ENCODE measurements at places on chromosomes 5 and 9. TPM values are rescaled to one million over a fixed set of nuclear protein-coding genes. Genes with fewer than 3 reads are reported as not detected.

FAM120A gene
- 38.9 TPM for total RNA-seq

ADAMTS13 gene
- total RNA-seq: 24.6 TPM

ENG gene
- total RNA-seq: 4.0 TPM

ANKRD34B gene
- total RNA-seq: 0.20 TPM

PDGFRB gene
- total RNA-seq: 4.1 TPM

AK1 gene
- total RNA-seq: 20.0 TPM

SLC34A3 gene
- not detected for total RNA-seq

FAT2 gene
- not detected for total RNA-seq

TXNDC8 gene
- total RNA-seq: not detected

ABLIM3 gene
- 0.68 TPM for total RNA-seq

GLRA1 gene
- not detected for total RNA-seq

PCSK1 gene
- not detected for total RNA-seq

SHISAL2B gene
- total RNA-seq: 143 TPM

CDC20B gene
- total RNA-seq: 0.13 TPM

All from endodermal cell (in vitro differentiated cells).